Activated naive CD4-positive, alpha-beta T cell treated with anti-CD3 and anti-CD28 coated beads, Interleukin-2, amount 50 U/mL, for 16 hours (primary cell): ENCODE measurements at places on chromosomes 16 and 17.

GRCh38 chr16:69108064-69108904, 2.8 kb downstream of the HAS3 start:
- no peak for DNase-seq

DNA sequence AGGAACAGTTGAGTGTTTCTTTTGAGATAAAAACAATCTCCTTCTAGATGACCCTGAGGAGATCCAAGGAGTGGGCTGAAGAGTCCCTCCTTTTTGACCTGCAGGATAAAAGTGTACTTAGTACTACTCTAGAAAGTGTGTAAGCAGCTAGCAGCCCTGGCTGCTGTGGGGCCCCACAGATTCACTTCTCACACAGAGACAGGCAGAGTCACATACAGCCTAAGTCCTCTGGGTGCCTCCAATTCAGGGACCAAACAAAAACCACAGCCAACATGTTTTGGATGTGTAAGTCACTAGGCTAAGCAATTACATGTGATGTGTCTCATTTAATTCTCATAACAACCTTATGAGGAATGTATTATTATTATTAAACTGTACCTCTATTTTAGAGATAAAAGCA, 97.1 kb downstream of the TMEM100 start:
- no peak for DNase-seq

DNA sequence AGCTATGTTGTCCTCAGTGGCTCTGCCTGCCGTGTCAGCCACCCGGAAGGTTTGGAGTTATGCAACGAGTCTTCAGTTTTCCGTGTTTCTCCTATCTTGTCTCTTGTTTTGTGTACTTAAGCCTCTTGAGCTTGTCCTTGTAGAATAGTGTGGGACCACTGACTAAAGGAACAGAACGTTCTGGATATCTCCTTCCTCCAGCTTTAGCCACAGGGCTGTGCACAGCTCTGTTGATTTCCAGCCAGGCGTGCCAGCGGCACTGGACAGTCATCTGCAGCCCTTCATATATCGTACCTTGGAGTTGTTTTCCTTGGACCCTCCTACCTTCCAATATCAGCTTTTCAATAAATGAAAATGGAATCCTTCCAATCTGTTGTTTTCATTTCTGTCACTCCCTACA, 39.8 kb downstream of the TMEM11 start:
- no peak for DNase-seq

GRCh38 chr17:49242813-49243212, 12.2 kb upstream of the PHOSPHO1 start:
- no peak for DNase-seq

- DNase-seq, result no peak
These were observed 14.6 kb downstream of the CALB2 start for GRCh38 chr16:71373073-71373472.

DNA sequence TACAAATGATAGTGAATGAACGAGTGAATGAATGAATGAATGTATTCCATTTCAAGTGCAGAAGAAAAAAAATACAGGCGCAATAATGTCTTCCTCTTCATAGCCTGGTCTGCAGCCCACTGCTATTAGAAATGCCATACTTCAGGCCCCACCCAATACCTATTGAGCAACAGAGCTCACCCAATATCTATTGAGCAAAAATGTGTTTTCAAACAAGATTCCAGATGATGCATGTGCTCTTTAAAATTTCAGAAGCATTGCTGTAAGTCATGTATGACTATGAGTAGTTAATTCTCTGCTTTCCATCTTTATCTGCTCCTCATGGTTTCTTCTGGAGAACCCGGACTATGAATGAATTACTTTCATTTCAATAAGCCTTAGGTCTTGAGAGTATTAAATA, 308.2 kb downstream of the XYLT1 start:
- DNase-seq, result no peak

- peak; percentile 31 for DNase-seq
These were observed 84.9 kb downstream of the HS3ST2 start for GRCh38 chr16:22898874-22899348.

- no peak for DNase-seq
These were observed 8.3 kb downstream of the TFAP4 start for GRCh38 chr16:4264546-4264945.
